ENCODE measurements at places on chromosomes 16 and 17. TPM values are rescaled to one million over a fixed set of nuclear protein-coding genes. Genes with fewer than 3 reads are reported as not detected.

KRT20 gene
- not detected for total RNA-seq

CRYM gene
- 0.39 TPM for total RNA-seq

PRSS22 gene
- total RNA-seq: not detected

STAC2 gene
- 0.32 TPM for total RNA-seq

CACNG3 gene
- not detected for total RNA-seq

PMM2 gene
- 58.1 TPM for total RNA-seq

CACNG5 gene
- total RNA-seq: not detected

NAGS gene
- 0.43 TPM for total RNA-seq

PLCG2 gene
- 0.54 TPM for total RNA-seq

CIBAR2 gene
- not detected for total RNA-seq

KCNJ12 gene
- 7.2 TPM for total RNA-seq

MT1G gene
- total RNA-seq: not detected

PMP22 gene
- total RNA-seq: 189 TPM

SLC38A7 gene
- 39.6 TPM for total RNA-seq

CHRNE gene
- total RNA-seq: 0.65 TPM

SDK2 gene
- 8.1 TPM for total RNA-seq

FA2H gene
- not detected for total RNA-seq

NETO2 gene
- total RNA-seq: 6.1 TPM

DPEP3 gene
- total RNA-seq: not detected

KRT12 gene
- total RNA-seq: not detected

VKORC1 gene
- 149 TPM for total RNA-seq

CA5A gene
- not detected for total RNA-seq

LUC7L3 gene
- 28.4 TPM for total RNA-seq

PRAC2 gene
- total RNA-seq: not detected

CMTM2 gene
- total RNA-seq: not detected

CCL16 gene
- total RNA-seq: not detected

KRT15 gene
- total RNA-seq: 0.11 TPM

CHMP6 gene
- total RNA-seq: 19.6 TPM

GID4 gene
- 18.0 TPM for total RNA-seq

C16orf54 gene
- total RNA-seq: not detected

GRIN2A gene
- total RNA-seq: under 0.01 TPM

DPEP2 gene
- total RNA-seq: not detected

BCO1 gene
- total RNA-seq: not detected

FOXO3B gene
- 6.1 TPM for total RNA-seq

DNAI2 gene
- total RNA-seq: not detected

RAB37 gene
- total RNA-seq: 1.0 TPM

NHERF2 gene
- 24.3 TPM for total RNA-seq

BOLA2B gene
- total RNA-seq: 63.9 TPM
